ENCODE measurements at places on chromosomes 12 and 14.

DNA sequence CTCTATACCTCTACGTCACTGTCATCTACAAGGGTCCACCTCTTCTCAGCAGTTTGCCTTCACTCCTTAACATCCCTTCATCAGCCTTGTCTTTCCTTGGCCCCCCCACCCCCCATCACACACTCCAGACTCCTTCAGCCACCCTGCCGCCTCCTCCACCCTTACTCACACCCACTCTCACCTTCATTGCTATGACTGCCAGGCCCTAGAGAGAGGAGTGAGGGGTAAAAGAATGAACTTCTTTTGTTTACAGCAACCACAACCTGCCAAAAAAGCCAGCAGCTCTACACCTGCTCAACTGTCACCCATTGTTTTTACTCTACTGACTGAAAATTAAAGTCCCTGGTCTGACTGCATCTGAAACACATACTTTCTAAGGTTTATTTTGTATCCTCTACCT is 112.8 kb downstream of the DUSP6 start:
- DNase-seq = no peak

- DNase-seq = no peak
Observed at GRCh38 chr14:91341334-91341733, 76.3 kb downstream of the CCDC88C start.

GRCh38 chr12:47773062-47773857 is at the start of gene SLC48A1:
Gene SLC48A1 (plus strand): TSS chr12:47773238. CDS start chr12:47773305, 67 bp downstream.
- DNase-seq = peak; percentile 83

DNA sequence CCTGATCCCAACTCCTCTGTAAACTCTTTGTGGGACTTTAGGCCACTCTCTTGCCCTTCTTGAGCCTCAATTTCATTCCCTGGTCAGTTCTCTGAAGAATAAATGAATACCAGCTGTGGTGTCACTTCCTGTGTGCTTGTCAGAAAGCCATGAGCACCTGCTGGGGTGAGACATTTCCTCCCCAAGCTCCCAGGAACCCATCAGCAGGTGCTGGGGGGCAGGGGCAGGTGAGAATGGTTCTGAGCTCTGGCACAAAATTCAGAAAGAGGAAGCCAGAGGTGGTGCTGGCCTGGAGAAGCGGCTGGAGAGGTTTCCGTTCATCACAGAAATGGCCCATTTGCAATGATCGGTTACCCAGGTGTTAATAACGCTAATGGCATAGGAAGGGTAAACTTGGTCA is 14.9 kb downstream of the LHX5 start:
- DNase-seq = no peak

GRCh38 chr12:549476-550082 is 89.8 kb downstream of the B4GALNT3 start:
- no peak for DNase-seq

DNA sequence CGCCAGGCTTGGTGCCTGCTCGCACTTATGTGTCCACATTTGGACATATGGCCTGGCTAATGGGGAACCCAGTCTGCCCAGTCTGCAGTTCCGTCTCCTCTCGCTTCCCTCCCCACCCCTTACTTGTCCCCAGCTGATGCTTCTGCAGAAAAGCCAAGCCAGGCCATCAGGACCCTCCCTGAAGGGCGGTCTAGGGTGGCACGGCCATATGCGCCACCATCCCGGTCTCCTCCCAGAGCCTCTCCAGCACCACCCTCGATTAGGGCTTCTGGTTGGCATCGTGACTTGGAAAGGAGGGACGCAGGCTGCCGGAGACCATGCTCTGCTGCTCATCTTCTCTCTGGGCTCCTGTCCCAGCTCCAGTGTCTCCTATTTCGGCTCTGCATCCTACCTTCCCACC is 54.6 kb downstream of the CALM1 start:
- no peak for DNase-seq

- no peak for DNase-seq
Observed at GRCh38 chr14:59206892-59207291, 18.4 kb downstream of the DAAM1 start.

- no peak for DNase-seq
Observed at GRCh38 chr14:80455031-80455430, 243.7 kb upstream of the DIO2 start.

DNA sequence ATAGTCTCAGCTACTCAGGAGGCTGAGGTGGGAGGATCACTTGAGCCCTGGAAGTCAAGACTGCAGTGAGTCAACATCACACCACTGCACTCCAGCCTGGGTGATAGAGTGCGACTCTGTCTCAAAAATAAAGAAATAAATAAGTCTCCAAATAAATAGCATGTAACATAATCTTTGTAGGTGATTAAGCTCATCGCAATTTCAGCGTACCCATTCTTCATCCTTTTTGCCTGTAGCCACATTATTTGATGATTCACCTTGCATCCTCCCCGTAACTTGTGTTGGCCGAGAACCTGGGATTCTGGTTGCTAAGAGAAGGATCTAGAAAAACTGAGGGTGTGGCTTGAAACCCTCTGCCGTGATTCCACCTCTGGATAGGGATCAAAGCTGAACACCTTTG is 115.1 kb downstream of the GALC start:
- DNase-seq = no peak

DNA sequence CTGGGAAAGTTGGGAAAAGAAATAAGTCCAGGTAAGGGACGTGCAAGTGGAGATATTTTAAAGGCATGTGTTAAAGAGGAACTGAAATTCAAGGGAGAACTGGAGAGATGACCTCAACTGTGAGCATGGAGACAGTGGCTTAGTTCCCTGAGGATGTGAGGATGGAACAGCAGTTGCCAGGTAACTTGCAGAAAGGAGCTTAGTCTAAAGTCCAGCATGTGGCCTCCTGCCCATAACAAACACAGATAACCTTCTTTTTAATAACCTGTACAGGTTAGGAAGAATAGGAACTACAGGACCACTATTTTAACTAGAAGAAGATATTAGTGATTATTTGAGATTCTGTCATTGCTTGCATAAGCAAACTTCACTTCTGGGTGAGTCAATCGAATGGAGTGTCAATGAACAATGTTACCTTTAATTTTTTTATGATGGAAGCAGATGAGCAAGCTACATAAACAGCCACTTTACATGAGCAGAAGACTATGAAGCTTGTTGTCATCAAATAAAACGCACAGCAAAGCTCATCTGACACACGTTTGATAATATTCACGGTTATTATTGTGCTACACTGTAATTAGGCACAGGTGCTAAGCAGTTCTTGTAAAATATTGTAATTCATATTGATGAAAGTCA is 291.7 kb upstream of the DDHD1 start:
- no peak for DNase-seq

- DNase-seq = no peak
Observed at GRCh38 chr14:99784508-99784907, 8.7 kb upstream of the EML1 start.

GRCh38 chr12:46490635-46491034 is 118.1 kb upstream of the SLC38A2 start:
- DNase-seq = no peak

DNA sequence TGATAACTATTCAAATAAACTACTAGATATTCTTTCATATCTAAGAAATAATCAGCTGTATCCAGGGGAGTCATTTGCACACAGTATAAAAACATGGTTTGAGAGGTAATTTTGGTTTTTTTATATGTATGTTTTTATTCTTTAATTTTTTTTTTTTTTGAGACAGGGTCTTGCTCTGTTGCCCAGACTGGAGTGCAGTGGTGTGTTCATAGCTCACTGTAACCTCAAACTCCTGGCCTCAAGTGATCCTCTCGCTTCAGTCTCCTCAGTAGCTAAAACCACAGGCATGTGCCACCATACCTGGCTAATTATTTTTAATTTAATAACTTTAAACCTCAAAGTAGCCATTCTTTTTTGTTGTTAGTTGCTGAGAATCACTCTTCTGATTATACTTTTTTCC is 1.8 kb downstream of the PRORP start:
- DNase-seq = no peak

DNA sequence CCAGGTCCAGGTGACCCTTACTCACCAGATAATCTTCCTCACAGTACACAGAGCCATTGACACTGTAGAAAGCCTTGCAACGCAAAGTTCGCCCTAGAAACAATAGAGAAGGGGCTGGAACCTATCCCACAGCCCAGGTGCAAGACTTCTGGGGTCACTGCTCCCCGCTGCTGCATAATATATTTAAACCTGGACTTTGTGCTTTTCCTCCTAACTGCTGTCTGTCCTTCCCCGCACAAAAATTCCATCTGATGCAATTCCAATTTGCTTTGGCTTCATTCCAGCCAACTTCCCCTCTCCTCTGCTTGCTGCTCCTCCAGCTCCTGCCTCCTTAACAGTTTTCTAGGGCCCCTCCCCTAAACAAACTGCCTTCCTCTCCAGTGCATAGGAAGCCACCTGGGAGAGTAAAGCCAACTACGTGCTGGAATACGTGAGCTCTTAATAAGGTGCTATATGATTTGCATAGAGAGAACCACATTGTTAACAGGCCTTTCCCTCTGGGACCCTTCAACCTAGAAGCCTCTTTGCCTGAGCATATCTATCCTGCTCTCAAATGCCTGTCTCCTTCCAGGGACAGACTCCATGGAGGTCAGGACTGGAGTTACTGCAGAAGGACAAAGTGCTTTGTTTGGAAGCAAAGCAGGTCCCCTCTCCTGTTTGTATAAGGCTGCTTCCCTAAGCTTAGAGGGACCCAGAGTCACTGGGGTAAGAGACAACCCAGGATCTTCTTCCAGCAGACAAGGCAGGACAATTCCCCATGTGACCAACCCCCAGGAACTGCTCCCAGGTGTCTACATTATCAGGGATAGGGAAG is 5.5 kb downstream of the AJUBA start:
- peak; percentile 19 for DNase-seq

- DNase-seq = no peak
Observed at GRCh38 chr12:1763153-1763552, 57.2 kb upstream of the LRTM2 start.

GRCh38 chr14:39055786-39056474 is 47.1 kb downstream of the SEC23A start:
- DNase-seq = peak; percentile 26

DNA sequence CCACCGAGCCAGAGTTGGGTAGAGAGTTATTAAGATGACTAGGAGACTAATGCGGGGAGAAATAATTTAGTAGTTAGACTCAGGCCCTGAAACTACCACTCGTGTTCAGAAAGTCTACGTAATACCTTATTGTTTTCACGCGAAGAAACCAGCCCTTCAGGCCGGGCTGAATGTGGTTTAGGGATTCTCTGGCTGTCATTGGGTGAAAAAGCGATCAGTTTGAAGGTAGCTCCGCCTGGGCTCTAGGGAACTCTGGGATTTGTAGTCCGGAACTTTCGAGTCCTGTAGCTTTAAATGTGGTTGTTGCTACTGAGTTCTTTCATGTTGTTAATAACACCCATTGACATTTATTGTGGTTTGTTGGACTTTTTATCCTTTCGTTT is 549 bp upstream of the WDR89 start:
- DNase-seq = peak; percentile 91

- no peak for DNase-seq
Observed at GRCh38 chr12:105856048-105856405, 282.7 kb downstream of the NUAK1 start.

DNA sequence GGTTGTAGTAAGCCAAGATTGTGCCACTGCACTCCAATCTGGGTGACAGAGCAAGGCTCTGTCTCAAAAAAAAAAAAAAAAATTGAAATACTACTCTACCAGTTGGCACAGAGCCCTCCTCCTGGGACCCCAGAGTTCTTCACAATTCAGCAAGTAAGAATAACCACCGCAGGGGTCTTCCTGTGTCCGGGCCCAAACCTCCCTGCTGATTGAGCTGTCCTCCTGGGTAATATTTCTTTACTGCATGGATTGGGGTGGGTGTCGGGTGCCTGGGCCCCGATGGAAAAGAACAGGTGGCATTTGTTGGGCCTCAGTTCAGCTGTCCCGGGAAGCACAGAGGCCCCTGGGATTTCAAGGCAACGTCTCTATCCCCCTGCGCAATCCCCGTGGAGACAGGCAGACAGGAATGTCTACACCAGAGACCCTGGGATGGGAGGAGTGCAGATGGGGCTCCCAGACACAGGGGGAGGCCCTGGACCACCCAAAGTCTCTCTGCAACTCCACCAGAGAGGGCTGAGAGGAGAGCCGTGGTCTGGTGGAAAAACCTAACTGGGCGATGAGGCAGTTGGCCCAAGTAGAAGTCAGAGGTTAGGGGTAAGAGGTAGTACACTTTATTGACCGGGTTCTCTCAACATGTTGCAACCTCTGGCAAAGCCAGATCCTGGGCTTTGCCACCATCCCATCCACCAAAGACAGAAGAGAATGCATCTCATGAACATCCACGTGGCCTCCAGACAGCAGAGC is 32.7 kb upstream of the VPS37B start:
- DNase-seq = no peak

DNA sequence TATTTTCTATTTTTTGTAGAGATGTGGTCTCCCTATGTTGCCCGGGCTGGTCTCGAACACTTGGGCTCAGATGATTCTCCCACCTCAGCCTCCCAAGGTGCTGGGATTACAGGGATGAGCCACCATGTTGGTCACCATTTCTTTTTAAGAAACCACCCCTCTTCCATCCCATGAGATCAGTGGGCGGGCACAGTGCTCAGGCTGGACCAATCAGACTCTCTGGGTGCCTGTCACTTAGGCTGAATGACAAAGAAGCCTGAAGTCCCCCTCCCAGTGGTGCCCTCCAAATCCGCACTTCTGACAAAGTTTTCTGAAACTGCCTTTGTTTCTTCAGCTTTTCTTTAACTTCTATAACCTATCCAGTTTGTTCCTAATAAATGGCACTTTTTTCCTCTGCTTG is 48.2 kb downstream of the CALM1 start:
- no peak for DNase-seq

DNA sequence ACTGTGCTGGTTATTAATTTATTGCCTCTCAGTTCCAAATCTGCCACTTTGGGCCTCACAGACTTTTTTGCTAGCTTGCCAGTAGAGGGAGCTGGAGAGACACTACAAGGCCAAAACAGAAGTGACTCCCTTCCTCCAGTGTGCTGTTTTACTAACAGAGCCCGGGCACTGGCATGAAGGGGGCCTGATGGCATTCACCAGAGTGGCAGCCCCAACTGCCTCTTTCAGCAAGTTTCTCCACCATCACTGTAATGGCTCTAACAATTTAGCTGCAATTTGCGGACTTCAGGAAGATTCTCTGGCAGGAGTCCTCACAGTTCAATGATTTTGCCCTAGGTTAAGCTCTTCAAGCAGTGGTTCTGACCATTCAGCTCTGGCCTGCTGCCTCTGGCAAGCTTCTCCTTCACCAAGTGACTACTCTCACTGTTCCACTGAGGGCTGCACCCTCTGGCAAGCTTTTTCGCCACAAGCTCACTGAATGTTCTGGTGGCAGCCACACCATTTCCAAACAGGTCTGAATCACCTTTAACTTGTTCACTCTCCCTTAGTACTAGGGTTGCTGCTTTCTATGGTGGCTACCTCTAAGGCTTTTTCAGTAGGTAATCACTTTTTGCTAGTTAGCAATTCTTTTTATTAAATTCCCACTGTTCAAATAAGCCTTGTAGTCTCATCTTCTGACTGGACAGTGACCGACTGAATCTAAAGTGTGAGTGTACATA is 104.9 kb downstream of the ZC3H14 start:
- DNase-seq = peak; percentile 61

- DNase-seq = no peak
Observed at GRCh38 chr12:13311551-13311950, 115.0 kb downstream of the EMP1 start.

- DNase-seq = no peak
Observed at GRCh38 chr12:6850796-6851152, 312 bp downstream of the CDCA3 start.

- peak; percentile 72 for DNase-seq
Observed at GRCh38 chr14:52852810-52853521, 61.6 kb upstream of the GNPNAT1 start.

Measured in OCI-M1 (cell line).